ENCODE measurements at places on chromosomes 16 and 17.

DNA sequence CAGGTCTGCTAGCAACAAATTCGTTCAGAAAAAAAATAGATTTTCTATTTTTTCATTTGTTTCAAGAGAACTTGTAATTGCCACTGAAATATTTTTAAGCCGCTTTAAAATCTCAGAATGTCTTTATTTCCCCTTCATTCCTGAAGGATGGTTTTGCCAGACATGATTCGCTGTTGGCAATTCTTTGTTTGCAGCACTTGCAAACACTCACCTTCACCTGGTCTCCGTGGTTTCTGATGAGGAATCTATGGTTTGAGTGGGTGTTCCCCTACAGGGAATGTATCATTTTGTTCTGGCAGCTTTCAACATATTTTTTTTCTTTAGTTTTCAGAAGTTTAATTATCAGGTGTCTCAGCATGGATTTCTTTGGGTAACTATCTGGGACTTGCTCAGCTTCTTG, 36.3 kb upstream of the CBX4 start:
- no peak for DNase-seq

- DNase-seq: no peak
Measured at GRCh38 chr16:23848958-23849357, 13.2 kb downstream of the PRKCB start.

- no peak for DNase-seq
Measured at GRCh38 chr17:3049705-3050295, 13.6 kb downstream of the OR1D5 start.

- no peak for DNase-seq
Measured at GRCh38 chr16:68275611-68276191, 11.4 kb downstream of the SLC7A6 start.

- no peak for DNase-seq
Measured at GRCh38 chr16:74094962-74095361, 201.7 kb upstream of the PSMD7 start.

DNA sequence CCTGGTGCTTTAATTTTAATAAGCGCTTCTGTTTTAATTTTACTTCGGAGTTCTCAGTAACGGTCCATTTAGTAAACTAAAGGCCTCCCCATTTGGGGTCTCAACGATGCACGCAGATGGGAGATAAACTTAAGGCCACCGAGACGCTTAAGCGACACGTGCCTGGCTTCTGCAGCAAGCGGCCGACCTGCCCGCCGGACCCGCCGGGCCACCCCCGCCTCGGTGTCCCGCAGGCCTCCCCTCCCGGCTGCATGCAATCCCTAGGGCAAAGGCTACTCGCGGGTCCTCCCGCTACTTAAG, 592 bp downstream of the GCSH start:
- no peak for DNase-seq

DNA sequence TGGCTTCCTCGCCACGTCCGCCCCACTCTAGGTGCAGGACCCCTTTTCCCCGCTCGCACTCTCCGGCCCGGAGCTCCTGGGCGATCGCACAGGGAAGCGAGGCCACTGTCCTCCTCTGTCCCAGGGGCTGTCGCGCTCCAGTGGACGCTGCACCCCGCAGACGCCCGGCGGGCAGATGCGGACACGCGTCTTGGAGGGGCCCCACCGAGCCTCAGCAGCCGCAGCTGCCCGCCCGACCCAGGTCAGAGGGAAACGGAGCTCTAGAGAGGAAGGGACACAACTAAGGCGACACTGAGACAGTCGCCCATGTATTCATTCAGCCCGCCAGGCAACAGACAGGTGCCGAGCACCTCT, 726 bp upstream of the SLC13A5 start:
- DNase-seq: no peak

DNA sequence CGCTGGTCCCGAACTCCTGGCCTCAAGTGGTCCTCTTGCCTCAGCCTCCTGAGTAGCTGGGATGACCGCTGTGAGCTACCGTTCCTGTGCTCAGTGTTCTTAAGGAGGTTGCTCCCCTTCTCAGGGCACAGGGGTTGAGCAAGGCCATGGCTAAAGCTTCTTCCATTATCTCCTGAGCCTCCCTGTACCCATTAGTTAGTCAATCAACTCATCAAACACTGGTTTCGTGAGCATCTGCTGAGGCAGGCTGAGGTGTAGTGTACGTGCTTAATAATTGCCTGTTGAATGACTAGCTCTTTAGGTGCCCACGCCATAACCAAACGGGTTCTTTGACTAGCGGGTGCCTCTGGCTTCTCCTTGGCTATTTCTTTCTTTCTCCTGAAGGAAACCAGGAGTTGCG, 11.7 kb downstream of the SGCA start:
- DNase-seq: no peak

DNA sequence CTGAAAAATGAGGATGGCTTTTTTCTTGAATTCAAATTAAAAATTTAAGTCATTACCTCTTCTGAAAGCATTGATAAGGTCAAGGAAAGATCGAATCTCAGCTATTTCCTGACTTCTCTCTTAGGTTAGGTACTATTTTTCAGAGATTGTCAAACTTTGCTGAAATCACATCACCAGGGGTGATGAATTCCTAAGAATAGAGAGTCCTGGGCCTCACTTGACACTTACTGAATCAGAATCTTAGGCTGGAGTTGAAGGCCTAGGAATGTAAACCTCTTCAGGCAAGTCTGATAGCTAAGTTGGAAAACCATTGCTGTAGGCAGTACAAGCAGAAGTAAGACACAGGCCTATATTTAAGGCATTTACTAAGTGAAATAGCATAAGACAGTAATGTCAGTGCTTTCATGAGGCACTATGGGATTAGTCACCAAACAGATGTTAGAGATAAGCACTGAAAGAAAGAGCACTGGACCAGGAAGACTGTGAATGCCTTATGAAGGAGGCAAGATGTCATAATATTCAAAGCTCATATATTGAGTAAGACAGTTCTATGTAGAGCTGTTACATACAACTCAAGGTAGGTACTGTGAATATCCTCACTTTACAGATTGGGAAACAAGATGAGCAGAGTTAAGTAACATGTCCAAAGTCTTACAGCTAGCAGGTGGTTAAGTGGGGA, 21.5 kb downstream of the DCAF7 start:
- DNase-seq: no peak

Data from D341Med (cell line).